Suprapubic skin (tissue), 4 donors: ENCODE measurements at places on chromosomes 16 and 17. TPM values are rescaled to one million over a fixed set of nuclear protein-coding genes. Genes with fewer than 3 reads are reported as not detected.

Gene C16orf74
- total RNA-seq: 13.0 TPM

Gene SLFN14
- total RNA-seq: not detected

Gene SIAH1
- 26.2 TPM for total RNA-seq

Gene PFAS
- total RNA-seq: 15.3 TPM

Gene SRCIN1
- 20.1 TPM for total RNA-seq

DNA sequence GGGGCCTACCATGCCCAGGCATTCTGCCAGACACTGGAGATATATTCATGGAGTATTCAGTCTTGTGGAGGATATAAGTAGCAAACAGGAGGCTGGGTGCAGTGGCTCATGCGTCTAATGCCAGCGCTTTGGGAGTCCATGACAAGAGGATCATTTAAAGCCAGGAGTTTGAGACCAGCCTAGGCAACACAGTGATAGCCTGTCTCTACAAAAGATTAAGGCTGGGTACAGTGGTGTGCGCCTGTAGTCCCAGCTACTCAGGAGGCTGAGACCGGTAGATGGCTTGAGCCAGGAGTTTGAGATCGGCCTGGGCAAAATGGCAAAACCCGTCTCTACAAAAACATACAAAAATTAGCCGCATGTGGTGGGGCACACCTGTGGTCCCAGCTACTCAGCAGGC, 37.7 kb upstream of the CDH3 start:
- no peak overlapping the region for H3K27ac ChIP-seq
- no peaks in the 10 kb centered on the region for H3K36me3 ChIP-seq
- no peaks in the 10 kb centered on the region for H3K4me1 ChIP-seq
- no peak for DNase-seq
- no peak overlapping the region for H3K4me3 ChIP-seq

DNA sequence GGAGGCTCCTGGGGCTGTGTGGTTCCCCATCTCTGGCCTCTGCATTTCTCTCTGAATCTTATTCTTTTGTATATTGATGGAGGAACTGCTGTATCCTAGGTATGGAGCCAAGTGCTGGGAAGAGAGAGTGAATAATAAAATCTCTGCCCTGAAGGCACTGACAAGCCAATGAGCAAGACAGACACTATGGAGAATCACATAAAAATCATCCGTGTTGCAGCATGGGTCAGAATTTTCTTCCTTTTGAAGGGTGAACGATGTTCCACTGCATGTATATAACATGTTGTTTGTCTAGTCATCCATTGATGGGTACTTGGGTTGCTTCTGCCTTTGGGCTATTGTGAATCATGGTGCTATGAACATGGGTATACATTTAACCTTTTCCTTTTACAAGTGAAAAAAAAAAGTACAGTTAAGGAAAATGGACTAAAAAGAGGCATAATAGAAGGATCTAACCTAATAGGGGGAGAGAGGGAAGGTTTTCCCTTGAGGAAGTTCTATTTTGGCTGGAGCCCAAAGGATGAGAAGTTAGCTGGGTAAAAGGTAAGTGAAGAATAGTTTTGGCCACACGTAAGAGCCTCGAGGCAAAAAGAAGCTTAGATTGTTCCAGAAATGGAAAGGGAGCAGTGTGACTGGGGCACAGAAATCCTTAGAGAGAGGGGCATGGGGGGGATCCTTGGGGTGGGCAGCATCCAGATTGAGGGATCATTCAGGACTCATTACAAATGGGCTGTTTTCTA, 32.3 kb upstream of the GNA13 start:
- H3K36me3 ChIP-seq: no peaks in the 10 kb centered on the region
- no peaks in the 10 kb centered on the region for H3K27me3 ChIP-seq
- H3K4me1 ChIP-seq: peaks cover 4% of the 10 kb centered on the region
- H3K27ac ChIP-seq: no peak overlapping the region
- no peak for DNase-seq
- no peak overlapping the region for H3K4me3 ChIP-seq

- H3K4me1 ChIP-seq: peaks cover 33% of the 10 kb centered on the region
- peak; percentile 83 for DNase-seq
- peak overlapping the region; percentile 92 for H3K27ac ChIP-seq
Observed at GRCh38 chr16:67029254-67030096, 526 bp downstream of the CBFB start.

GRCh38 chr17:36533935-36534839, 481 bp downstream of the MYO19 start:
- H3K4me3 ChIP-seq: peak overlapping the region; percentile 77
- peak overlapping the region; percentile 99 for H3K27ac ChIP-seq
- no peaks in the 10 kb centered on the region for H3K27me3 ChIP-seq
- H3K4me1 ChIP-seq: peaks cover 20% of the 10 kb centered on the region
- peaks cover 47% of the 10 kb centered on the region for H3K36me3 ChIP-seq

DNA sequence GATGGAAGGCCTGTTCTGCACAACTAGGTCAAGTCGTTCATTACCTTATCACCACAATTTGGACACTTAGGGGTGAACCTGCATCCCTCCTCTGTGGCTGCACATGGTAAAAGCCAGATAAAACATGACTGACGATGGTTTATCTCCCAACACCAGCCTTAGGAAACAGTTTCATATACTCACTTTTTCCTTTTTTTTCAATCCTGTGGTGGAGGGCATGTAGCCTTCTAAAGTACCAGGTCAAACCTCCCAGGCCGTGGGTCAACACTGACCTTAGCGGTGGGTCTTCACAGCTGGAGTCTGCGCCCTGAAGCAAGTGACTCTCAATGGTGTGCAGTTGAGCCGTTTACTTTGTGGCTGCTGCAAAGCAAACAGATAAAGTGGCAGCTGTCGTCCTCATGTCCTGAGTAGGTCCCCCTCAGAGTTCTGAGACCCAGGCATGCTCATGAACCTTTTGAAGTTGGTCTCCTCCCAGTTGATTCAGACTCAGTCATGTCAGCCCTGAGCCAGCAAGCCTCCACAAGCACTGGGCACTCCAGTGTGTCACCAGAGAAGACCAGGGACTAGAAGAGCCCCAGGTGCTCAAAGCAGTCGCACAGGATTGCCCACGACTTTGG, 5.9 kb downstream of the FAHD1 start:
- no peak overlapping the region for H3K4me3 ChIP-seq
- DNase-seq: no peak
- peaks cover 48% of the 10 kb centered on the region for H3K4me1 ChIP-seq
- H3K27ac ChIP-seq: peak overlapping the region; percentile 75

GRCh38 chr16:6698548-6698947, 634.1 kb upstream of the RBFOX1 start:
- H3K27ac ChIP-seq: no peak overlapping the region
- no peaks in the 10 kb centered on the region for H3K36me3 ChIP-seq
- H3K4me1 ChIP-seq: no peaks in the 10 kb centered on the region
- H3K27me3 ChIP-seq: no peaks in the 10 kb centered on the region
- DNase-seq: no peak

DNA sequence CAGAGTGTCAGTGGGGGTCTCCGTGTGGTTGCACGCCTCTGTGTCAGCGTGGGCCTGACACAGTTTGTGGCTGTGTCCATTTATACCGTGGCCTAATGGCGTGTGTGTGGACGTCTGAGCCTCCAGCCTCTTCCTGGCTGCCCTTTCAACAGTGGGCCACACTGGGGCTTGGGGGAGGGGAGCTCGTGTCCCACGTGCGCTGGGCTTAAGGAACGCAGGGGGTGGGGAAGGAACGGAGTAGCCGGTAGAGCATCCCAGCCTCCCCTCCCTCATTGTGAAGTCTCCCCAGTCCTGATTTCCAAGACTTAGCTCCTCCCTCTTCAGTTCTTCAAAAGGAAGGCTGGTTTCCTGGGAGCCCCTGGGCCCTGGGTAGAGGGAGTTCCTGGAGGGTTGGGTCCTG, 9.5 kb upstream of the HES7 start:
- no peak overlapping the region for H3K27ac ChIP-seq
- H3K27me3 ChIP-seq: no peaks in the 10 kb centered on the region
- H3K4me3 ChIP-seq: no peak overlapping the region

DNA sequence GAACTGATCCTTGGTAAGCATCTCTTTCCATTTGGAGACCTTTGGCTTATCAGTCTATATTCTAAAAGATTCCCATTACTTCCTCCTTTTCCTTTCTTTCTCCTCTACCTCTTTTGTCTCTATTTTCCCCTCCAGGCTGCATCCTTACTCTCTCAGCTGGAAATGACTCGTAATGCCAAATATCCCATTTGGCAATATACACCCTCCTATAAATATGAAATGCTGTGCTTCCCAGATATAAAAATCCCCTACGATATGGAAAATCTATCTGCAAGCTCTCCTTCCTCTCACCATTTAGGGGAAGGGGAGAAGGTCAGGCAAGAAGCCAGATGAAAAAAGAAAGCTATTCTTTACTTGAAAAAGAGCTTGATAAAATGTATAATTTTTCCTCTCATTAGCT, 39.9 kb downstream of the XPO6 start:
- no peak for DNase-seq
- no peak overlapping the region for H3K27ac ChIP-seq
- H3K4me1 ChIP-seq: no peaks in the 10 kb centered on the region

DNA sequence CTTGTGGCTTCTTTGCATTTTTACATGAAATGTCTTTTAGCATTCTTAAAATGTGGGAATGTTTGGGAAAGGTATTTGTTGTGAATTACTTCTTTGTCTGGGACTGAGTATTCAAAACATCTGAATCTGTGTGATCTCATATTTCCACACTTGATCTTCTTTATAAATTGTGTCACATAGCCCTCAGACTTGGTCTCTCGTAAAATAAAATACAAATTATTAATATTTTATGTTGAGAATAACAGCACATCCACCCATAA, 81.9 kb downstream of the TUBD1 start:
- DNase-seq: no peak
- H3K4me1 ChIP-seq: no peaks in the 10 kb centered on the region
- H3K4me3 ChIP-seq: no peak overlapping the region
- H3K36me3 ChIP-seq: peaks cover 8% of the 10 kb centered on the region
- no peaks in the 10 kb centered on the region for H3K27me3 ChIP-seq
- no peak overlapping the region for H3K27ac ChIP-seq

GRCh38 chr17:71032746-71033273, 863.5 kb downstream of the KCNJ2 start:
- H3K4me3 ChIP-seq: no peak overlapping the region
- no peak for DNase-seq
- no peaks in the 10 kb centered on the region for H3K36me3 ChIP-seq
- no peak overlapping the region for H3K27ac ChIP-seq
